ENCODE measurements at places on chromosomes 2 and 18.
A peak's percentile ranks its signal among the peaks of the same experiment; 100 is the strongest.

- DNase-seq: no peak
These were observed 150.7 kb downstream of the THADA start for GRCh38 chr2:43444989-43445645.

DNA sequence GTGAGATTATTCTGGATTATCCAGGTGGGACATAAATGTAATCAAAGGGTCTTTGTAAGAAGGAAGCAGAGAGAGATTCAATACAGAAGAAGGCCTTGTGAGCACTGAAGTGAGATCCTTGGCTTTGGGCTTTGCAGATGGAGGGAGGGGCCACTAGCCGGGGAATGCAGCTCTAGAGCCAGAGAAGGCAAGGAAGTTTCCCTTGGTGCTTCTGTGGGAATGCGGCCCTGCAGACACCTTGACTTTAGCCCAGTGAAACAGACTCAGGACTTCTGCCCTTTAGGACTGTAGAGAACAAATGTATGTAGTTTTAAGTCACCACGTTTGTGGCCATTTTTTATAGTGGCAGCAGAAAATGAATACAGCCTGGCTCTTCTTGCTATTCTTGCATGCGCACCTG lies 8.1 kb downstream of the NEU2 start:
- no peak for DNase-seq

- no peak for DNase-seq
These were observed 112.5 kb downstream of the NEDD4L start for GRCh38 chr18:58156516-58156915.

DNA sequence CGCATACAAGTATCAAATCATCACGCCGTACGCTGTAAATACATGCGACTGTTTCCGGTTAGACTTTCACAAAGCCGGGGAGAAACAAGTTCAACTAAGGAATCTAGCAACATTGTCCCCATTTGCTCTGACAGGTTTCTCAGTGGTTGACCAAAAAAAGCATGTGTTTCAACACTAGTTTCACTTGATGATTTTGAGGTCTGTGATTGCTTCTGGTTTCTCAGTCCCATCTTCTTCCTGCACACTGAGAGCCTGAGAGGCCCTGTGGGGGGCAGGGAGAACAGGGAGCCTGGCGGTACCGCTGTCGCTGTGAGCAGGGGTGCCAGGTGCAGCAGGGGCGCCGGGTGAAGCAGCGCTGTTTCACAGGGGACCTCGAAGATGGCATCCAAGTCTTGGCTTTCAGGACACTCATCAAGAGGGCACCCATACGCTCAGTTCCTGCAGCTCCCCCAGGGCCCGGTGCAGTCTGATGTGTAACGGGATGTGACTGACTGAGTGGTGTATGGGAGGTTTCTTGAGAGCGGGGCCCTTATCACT lies 270.9 kb downstream of the TWIST2 start:
- no peak for DNase-seq

DNA sequence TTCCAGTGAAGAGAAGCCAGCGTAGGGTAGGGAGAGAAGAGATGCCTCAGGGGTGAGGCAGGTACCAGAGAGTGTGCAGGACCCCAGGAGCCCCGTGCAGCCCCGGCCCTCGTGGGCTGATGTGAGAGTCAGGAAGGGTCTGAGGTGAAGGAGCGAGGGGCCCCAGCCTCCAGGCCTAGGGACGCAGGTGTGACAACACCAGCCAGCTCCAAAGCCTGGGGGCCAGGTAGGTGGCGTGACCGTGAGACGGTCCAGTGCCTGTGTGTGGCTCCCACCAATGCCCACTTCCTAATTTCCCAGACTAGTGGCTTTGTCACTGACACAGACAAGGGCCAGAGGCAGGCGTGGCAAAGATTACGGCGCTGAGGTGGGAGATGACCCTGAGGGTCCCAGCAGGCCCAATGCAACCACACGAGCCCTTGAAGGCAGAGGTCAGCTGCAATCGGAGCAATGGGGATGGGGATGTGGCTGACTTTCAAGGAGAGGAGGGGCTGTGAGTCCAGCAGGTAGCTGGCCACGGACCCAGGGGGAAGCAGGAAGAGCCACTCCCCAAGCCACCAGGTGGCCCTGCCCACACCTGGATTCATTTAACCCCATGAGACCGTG lies 86.0 kb upstream of the SNTG2 start:
- DNase-seq: no peak

- no peak for DNase-seq
These were observed 143.8 kb downstream of the PIEZO2 start for GRCh38 chr18:11005528-11005927.

- DNase-seq: no peak
These were observed 7.0 kb upstream of the SATB2 start for GRCh38 chr2:199464606-199465352.

DNA sequence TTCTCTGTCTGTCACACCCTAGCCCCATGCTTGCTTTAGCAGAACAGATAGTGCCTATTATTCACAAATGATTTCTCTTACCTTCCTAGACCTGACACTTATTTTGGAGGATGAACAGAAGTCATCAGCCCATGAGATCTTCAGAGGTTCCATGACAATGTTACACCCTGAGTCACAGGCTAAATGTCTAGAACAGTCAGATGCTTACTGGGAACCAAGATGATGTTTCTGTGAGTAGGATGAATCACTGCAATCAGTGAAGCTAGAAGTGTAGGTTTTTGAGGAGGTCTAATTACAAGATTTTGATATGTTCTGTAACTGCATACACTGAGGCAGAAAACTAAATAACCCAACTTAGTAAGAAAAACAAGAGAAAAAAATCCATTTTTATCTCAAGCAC lies 123.0 kb upstream of the THUMPD2 start:
- DNase-seq: peak; percentile 58

- no peak for DNase-seq
These were observed 230.4 kb downstream of the FHOD3 start for GRCh38 chr18:36527740-36528455.

DNA sequence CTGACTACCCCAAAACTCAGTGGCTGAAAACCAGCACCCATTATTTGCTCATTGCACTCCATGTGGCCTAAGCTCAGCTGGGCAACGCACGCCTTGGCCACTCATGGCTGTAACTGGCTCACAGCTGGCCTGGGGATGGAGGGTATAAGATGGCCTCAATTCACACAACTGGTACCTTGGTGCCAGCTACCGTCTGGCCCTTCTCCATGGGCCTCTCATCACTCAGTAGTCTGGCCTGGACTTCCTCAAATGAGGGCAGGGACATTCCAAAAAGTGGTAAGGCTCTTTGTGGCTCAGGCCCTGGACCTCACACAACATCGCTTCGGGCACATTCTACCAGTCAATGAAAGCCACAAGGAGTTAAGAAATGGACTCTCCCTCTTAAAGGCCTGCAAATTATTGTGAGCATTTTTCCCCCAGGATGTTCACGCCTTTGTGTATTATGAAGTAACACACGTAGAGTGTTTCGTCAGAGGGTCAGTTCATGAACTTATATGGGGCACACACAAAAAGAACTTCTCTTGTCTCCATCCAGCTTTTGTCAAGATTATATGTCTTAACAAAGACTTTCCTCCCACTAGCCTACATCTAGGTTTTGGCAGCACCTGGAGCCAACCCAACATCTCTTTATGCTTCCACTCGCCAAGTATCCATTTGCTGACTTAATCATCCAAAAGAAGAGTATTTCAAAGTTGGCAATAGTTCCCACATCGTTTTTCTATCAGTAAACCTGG lies 145.2 kb downstream of the CCBE1 start:
- DNase-seq: no peak

DNA sequence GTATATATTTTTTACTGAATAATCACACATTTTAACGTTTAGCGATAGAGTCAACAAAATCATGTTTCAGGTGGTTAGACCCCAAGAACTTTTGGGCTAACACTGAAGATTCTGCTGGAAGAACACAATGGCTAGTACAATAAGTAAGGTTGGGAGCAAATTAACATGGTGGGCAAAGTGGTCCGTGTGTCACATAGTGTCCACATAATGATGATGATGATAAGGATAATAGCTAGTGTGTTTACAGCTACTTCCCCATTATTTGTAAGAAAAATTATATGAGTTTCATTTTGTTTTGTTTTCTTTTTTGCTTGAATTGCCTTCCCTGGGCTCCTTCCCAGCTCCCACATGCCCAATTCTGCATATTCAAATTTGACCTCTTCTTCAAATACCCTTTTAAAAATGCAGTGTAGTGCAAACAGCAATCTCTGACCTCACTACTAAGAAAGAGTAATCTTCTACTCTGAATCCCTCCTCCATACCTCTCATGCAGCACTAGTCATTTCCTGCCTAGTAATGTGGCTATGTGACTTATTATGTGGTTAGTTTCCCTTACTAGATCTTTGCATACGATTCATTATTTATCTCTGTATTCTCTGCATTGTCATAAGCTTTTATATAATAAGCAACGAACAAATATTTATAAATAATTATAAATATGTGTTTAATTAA lies 16.9 kb upstream of the VPS54 start:
- no peak for DNase-seq

GRCh38 chr18:56639104-56639381 lies 651 bp upstream of the TXNL1 start:
- no peak for DNase-seq

- DNase-seq: no peak
These were observed 19.6 kb upstream of the RPL31 start for GRCh38 chr2:100982431-100982861.

DNA sequence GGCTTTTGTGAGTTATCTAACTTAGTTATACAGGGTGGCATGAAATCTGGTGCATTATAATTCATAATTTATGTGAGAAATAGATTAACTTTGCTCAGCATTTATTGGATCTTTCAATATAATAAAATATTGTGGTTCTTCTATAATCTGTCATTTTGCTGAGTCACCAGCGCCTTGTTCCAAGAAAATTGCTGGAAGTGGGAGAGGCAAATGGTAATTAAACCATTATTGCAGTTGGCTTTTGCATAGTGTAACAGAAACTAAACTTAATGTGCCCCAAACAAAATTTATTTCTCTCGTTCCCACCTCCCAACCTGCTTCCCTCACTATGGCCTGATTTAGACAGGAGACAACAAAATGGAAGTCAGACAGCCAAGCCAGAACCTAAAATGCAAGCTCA lies 146.3 kb downstream of the GALR1 start:
- DNase-seq: no peak

GRCh38 chr2:150482111-150482510 lies 5.4 kb downstream of the RND3 start:
- DNase-seq: no peak

GRCh38 chr2:157810037-157810436 lies 66.1 kb downstream of the ACVR1 start:
- no peak for DNase-seq

- no peak for DNase-seq
These were observed 49.7 kb downstream of the STK25 start for GRCh38 chr2:241458687-241459086.

DNA sequence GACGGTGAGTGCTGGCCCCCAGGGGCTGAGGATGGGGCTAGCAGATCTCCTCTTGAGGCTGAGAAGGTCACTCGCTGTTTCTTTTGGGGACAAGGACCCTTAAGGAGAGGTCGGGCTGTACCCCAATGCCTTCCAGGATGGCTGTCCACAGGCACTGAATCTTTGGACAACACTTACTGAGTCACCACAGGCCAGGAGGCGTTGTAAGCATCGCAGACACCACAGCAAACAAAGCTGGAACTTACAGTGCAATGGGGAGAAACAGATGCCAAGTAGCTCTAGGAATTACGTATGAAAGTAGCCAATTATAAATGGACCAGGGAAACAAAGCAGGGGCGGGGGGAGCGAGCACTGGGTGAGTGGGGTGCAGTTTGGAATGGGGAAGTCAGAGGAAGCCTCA lies 219.8 kb downstream of the GLI2 start:
- no peak for DNase-seq

DNA sequence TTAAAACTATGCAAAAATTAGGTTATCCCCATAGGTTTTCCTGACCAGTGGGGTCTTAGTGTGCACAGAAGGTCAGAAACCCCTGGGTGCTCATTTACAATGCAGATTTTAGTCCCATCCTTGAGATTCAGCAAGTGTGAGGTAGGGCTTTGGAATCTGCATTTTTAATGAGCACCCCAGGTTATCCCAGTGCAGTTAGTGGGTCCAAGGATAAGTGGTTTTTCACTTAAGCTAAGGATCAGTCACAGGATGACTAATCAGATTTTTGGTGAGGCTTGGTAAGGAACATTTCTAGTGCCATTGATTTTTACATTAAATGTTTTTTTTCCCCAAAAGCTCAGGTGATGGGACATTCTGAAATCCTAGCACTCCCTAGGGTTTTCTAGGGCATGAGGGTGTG lies 50.7 kb upstream of the MGAT5 start:
- DNase-seq: no peak

DNA sequence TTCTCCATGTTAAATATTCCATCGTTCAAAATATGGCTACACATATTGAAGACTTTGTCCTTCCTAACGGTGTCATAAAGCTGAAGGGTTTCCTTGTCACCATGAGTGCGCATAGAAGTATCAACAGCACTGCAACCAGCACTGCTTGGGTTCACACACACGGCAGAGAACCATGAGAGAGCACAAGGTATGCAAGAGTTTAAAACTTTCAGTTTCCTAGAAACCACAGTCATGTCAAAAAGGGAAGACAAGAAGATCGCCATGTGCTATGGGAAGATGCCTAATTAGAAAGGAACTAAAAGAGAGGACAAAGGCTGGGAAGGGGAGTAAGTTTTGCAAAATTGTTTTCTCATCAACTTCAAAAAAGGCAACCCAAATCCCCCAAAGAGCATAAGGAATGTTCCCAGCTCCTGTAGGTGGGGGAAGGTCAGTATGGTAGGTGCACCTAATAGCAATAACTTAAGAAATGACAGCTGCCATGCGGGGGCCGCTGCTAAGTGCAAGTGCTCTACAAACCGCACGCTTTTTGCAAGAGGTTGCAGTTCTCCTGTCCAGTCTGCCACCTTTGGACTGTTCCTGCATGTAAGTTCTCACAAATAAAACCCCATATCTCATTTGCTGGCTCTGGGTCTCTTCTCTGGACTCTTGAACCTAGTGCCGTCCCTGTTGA lies 136.8 kb downstream of the TMEM163 start:
- DNase-seq: no peak

DNA sequence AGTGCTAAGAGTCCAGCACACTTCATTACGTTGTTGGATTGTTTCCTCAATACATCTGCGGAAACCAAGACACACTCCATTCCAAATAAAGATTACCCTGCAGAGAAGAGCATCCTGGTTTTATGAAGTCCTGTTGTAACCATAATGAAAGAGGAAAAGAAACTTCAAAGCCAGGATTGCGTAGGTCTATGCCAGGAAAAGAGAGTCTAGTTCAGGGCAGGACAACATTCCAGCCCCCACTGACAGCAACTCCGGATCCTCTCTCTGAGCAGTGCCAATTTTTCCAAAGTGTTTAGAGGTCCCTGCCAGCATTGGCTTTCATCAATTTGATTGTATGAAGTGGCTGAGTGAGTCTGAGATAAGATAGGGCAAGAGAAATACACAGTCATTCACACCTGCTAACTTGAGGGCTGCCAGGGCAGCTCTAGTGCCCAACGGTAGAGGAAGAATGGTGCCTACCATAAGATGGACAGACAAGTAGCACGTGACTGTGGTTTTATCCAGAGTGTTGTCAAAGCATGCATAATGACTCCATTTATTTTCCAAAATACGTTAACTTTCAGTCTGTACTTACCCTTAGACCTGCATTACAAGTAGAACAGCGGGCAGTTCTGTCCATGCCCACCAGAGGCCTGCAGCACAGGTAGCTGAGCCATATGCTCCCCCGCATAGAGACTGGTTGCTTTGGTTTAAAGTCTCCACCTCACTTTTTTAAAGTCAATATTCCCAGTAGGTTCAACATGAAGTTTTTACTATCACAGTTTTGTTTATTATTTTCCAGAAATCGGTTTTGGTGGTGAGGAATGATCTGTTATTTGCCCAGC lies 23.7 kb downstream of the PIEZO2 start:
- DNase-seq: no peak

All from GM04503 (cell line).